Karpas-422 (cell line): ENCODE measurements at places on chromosomes 3 and 15. TPM values are rescaled to one million over a fixed set of nuclear protein-coding genes. Genes with fewer than 3 reads are reported as not detected.

TRIM42 gene
- total RNA-seq = not detected in 2 replicates

GRCh38 chr3:55551644-55552043 is 64.5 kb upstream of the WNT5A start:
- DNase-seq = no peak

LHFPL4 gene
- not detected in 2 replicates for total RNA-seq

FETUB gene
- not detected in 2 replicates for total RNA-seq

- no peak for DNase-seq
These were observed 417 bp downstream of the TBCCD1 start for GRCh38 chr3:186566772-186567071.

DNA sequence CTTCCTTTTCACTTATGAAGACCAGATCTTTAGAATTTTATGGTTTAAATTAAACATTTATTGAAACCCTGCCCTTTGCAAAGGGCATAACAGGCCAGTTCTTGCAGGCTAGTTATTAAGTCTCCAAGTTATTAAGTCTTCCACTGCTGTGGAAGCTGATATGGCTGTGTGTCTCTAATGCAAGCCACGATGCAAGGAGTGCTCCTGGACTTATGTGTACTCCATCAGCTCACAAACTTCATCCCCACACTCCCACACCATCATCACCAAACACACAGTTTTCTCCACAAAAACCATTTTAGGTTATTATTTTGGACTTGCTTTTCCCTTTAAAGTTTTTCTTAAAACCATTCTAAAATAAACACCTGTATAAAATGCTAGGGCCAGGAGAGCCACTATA is 62.4 kb downstream of the ZIC4 start:
- DNase-seq = no peak

DNA sequence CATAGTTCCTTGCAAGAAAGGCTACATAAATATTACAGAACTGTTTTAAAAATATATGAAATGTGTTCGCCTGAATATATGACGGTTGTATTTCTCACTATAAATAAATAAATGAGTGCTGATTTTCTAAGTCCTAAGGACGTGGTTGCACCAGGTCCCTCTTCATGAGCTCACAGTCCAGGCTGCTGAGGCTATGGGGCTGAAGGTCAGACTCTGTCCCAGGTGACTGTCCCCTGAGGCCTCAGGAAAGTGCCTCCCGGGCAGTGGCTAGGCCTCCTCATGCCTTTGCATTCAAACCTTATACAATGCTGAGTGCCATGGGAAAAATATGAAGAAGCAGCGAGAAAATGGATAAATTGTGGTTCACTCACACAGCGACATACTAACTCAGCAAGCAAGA is 43.5 kb upstream of the SSR3 start:
- DNase-seq = no peak

C2CD4A gene
- not detected in 2 replicates for total RNA-seq

DNA sequence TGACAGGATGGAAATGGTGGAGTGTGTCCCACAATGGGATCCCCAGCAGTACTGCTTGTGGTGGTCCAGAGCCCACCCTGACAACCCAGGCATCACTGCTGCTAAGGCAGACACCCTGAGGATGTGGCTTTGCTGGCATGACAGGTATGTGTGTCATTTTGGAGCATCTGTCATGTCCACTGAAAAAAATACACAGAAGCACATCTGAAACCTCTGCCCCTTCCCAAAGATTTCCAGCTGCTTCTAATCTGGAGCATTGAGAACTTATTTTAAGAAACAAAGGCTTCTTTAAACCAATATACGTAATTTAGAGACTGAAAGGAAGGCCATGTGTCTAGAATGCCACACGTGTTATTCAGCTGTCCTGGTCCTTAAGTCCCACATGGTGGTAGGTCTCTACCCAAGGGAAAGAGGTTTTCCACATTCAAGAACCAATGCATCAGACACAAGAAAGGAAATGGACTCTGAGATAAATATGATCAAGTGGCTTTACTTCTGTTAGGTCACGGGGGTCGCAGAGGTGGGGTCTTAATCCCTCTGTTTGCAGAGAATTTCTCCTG is 88.3 kb downstream of the PDZRN3 start:
- DNase-seq = no peak

- no peak for DNase-seq
These were observed 19.3 kb downstream of the IGF1R start for GRCh38 chr15:98667521-98668179.

DNA sequence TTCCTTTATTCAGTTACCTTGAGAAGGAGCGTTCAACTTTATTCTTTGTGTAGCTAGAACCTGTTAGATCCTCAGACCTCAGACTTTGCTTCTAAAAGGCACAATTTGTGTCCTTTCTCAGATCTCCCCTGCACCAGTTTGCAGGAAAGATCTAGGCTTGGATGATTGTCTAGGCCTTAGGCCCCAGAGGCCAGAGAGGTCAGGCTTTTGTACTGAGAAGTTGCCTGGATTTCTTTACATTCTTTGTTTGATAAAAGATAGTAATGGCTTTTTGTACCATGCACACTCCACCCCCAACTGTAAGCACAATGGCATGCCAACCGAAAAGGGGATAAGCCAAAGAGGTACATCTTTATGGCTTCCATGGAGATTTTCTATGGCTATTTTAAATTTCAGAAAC is 719.6 kb upstream of the NR2F2 start:
- DNase-seq = no peak

GRCh38 chr15:86163816-86164215 is 84.1 kb downstream of the AGBL1 start:
- DNase-seq = no peak

LIPH gene
- not detected in 2 replicates for total RNA-seq

GRCh38 chr15:96345560-96346399 is 15.3 kb downstream of the NR2F2 start:
- DNase-seq = no peak

DNA sequence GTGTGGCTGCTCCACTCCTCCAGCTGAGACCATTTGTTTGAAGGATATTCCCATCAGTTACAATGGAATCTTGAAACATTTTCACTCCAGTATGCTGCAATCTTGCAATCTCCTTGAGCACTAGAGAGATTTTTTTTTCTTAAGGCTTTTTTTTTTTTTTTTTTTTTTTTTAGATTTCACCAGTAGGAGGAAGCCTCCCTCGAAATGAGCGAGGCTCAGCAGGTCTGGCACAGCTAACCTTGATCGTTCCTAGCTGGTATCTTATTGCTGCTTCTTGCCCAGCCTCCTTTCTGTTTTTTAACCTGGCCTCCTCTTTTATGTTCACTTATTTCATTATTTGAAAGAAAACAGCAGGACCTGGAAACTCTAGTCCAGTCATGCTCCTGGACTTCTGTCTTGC is 48.1 kb downstream of the RAP2B start:
- no peak for DNase-seq

DNA sequence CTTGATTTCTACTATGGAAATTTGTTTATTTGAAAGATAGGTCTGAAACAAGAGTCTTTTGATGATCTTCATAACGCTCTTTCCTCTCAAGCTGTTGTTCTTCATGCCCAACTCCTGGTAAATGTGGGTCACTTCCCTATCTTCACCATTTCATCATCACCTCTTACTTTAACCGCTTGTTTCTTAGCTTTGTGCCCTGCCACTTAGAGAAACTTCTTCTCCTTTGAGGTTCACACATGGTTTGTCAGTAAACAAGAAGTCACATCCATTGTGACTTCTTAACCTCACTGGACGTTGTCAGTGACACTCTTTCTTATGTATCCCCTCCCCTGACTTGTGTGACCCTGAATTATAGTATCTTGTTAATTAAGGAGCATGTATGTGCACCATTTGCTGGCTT is 16.9 kb upstream of the P2RY13 start:
- DNase-seq = no peak

DNA sequence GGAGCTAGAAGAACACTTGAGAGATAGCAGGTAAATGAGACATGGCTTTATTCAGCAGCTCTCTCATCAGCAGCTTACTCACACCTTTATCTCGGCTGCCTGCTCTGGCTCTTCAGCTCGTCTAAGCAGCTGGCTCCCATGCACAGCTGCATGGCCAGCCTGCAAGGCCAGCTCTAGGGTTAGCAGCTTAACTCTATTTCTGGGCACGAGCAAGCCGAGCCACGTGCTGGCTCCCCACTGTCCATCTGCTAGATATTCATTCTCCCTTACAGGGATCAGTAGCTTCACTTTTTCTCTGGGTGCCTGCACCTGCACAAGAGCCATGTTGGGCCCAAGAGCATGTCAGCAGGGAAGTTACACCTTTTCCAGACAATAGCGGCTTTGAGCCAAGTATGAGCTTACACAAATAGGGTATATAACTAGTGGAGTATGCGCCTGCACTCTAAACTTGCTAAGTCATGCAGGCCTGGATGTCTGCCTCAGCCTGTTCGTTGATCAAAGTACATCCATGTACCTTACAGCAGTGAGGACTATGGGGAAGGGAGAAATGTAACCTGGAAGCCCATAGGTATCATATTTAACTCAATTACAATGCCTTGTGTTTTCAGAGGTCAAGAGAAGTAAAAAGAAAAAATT is 174.9 kb upstream of the SNTN start:
- no peak for DNase-seq

DCBLD2 gene
- 0.18 and 0.22 TPM in 2 replicates for total RNA-seq

MORC1 gene
- not detected in 2 replicates for total RNA-seq

PIGX gene
- 51.3 and 55.6 TPM in 2 replicates for total RNA-seq

DRD3 gene
- total RNA-seq = not detected in 2 replicates

DNA sequence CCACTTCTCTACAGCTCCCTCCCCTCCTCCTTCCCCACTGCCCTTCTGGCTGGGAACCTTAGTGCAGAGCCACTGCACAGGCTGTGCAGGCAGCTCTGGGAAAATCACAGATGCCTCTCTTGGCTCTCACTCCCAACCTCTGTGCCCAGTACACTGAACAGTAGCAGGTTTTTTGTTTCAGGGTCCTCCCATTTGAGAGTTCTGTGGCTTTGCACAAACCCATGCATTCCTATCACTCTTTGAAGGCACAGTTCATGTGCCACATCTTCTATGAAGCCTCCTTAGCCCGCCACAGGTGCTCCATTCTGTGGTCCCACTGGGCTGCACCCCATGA is 103.9 kb downstream of the SNRK start:
- no peak for DNase-seq

DNA sequence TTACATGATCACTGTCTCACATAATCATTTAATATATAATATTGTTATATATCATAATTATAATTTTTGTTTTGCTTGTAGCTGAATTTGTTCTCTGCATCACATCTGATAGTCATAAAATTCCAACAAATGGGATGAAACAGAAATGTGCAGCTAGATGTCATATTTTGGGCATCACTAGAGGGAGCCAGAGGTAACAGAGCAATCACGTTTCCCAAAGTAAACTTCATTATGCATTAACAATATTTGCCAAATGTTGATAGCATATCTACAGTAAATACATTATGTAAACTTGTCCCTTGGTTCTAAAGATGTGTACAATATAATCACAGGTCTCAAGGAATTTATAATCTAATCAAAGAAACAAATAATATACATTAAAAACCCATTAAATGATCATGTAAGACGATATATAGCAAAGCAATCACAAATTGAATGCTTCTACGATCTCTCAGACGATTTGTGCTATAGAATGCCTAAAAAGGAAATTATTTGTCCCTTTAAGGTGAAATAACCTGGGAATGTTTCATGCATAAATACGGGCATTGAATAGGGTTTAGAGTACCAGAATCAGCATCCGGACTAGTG is 234.2 kb upstream of the MCTP2 start:
- DNase-seq = peak; percentile 51

PEX5L gene
- total RNA-seq = 0.43 and 0.60 TPM in 2 replicates

BTD gene
- 5.2 and 7.1 TPM in 2 replicates for total RNA-seq

- no peak for DNase-seq
These were observed 602 bp upstream of the SLTM start for GRCh38 chr15:58934114-58934447.

DNA sequence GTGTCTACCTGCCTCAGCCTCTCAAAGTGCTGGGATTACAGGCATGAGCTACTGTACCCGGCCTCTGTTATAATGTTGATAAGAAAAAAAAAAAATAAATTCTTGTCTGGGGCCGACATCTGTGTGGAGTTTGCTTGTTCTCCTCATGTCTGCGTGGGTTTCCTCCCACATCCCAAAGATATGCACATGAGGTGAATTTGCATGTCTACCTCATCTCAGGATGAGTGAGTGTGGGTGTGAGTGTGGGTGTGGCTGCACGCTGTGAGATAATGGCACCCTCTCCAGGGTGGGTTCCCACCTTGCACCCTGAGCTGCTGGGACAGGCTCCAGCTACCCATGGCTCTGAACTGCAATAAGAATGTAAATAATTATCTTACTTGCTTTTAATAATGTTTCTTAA is 25.9 kb upstream of the UACA start:
- no peak for DNase-seq

DNA sequence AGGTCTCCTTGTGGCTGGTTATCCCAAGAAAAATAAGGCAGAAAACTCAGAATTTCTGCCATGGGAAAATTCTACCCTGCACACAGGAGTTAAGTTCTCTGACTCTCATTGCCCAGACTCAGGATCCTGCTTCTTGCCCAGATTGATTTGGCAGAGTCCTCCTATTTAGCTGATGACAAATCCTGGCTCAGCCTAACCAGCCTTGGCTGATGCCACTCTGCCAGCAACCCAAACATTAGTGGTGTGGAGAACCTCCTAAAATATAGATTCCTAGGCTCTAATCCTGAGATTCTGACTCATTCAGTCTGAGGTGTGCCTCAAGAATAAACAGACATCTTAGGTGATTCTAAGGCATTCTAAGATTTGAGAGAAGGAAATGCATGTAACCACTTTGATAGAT is 60.5 kb upstream of the ACTC1 start:
- no peak for DNase-seq

CFAP92 gene
- not detected in 2 replicates for total RNA-seq

CCDC13 gene
- 1.9 and 4.2 TPM in 2 replicates for total RNA-seq

- no peak for DNase-seq
These were observed 7.3 kb downstream of the ILDR1 start for GRCh38 chr3:122014741-122015140.

CPNE9 gene
- 0.18 TPM in 1 of 2 replicates, not detected in the other for total RNA-seq

DNA sequence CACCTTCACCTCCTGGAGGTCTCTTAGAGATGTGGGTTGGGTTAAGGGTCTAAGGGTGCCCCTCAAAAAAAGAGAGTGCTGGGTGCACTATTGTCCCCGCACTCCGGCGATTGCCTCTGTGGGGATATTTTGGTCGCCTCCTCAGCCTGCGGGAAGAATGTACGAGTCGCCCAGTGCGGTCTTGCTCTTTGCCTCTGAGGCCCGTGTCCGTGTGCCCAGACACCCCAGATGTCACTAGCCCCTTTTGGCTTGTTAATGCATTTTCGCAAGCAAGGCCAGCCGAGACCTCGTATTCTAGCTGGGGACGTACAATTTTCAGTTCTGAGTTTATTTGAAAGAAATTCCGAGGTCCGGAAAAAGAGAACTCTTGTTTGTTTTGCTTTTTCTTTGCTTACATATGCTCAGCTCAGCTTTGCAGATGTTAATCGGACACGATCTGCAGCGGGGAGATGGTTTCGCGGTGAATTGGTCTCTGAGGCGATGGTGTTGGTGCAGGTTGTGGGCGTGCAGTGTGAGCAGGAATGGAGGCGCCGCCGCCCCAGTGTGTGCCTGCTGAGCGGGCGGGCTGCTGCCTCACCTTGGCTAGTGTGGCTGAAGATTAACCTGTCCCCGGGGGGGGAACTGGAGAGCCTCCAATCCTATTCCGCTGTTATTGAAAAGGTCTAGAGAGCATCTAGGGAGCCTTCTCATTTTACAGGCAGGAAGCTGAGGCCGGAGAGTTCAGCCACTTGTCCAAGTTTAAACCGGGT is 1.4 kb downstream of the ST6GAL1 start:
- peak; percentile 85 for DNase-seq
